NCI-H1694 (cell line): ENCODE measurements at places on chromosomes 4 and X.

GRCh38 chr4:4334798-4335520 is 44.9 kb downstream of the ZBTB49 start:
- DNase-seq = peak; percentile 52

GRCh38 chrX:55919367-55920221 is 202.0 kb downstream of the RRAGB start:
- no peak for DNase-seq

- no peak for DNase-seq
Observed at GRCh38 chr4:25769251-25769650, 93.5 kb downstream of the SEL1L3 start.

DNA sequence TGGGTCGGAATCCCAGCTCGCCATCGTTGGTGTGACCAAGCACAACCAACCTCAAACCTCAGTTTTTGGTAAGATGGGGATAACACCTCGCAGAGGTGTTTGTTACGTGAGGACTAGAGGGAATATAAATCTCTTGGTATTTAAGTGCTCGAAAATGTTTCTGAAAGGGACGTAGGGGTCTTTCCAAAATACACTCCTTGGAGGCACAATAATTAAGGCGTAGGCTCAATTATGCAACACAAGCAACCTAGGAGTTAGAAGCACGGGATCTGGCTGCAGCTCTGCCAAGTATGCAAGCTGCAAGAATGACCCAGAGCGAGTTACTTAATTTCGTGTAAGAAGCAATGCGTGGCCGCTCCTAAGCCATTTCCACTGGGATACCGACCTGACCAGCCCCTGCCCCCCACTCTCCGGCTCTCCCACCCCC is 552 bp downstream of the ADH5 start:
- peak; percentile 10 for DNase-seq

DNA sequence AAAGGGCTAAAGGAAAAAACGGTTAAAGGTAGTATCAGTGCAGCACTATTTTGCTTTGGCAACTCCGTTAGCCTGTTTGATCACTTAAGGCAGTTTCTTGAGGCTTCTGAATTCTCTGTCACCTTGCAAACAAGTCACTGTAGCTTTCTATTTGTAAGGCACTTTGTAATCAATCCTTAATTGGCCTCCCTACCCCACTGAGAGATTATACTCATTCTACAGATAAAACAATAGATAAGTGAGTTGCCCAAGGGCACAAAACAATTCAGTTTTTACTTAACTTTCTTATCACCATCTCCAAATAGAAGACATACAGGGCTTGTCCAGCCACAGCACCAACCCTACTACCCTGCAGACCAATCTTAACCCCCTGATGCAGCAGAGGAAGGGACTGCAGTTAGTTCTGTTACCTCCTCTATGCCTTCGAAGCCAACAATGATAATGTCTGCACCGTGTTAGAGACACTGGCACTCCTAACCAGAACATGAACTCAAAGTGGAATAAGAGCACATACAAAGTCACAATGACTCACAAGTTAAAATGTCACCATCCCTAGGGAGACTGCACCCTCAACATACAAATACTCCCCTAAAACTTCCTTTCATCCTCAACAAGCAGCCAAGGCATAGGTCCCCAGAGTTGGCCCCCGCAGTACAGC is 1.7 kb downstream of the TMEM185A start:
- no peak for DNase-seq

GRCh38 chr4:153341575-153342090 is 2.9 kb upstream of the MND1 start:
- no peak for DNase-seq

DNA sequence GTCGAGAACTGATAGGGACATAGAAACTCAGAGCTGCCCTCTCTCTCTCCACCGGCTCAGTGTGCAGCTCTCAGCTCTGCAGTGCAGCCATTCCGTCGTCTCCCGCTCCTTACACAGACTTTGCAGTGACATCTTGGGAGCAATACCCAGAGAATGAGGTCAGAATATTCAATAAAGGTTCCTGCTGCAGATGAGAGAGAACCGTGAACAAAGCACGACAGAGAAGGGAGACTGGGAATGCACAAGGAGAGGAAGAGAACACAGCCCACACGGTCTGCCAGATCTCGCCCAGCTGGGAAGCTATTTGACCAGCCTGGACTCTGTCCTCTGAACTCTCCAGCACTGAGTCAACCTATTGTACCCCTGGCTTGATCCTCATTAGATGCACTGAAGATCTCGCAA is 118.0 kb upstream of the PPARGC1A start:
- DNase-seq = no peak

DNA sequence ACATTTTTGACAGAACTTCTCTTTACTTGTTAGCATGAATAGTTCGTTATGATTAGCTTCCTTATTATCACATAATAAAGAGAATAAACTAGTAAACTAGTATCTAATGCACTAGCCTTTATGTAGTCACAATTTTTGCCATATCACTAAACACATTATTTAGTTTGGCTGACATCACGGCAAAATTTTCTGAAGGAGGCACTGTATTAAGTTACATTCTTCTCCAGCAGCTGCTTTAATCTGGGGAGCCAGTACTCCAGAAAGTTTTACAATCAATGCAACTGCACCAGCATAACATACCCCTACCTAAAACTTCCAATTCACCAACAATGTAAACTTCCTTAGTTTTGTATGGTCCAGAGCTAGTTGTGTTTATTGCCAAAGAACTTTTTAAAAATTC is 87.8 kb downstream of the FIP1L1 start:
- DNase-seq = no peak

- no peak for DNase-seq
Observed at GRCh38 chr4:8144359-8144758, 14.3 kb downstream of the ABLIM2 start.

DNA sequence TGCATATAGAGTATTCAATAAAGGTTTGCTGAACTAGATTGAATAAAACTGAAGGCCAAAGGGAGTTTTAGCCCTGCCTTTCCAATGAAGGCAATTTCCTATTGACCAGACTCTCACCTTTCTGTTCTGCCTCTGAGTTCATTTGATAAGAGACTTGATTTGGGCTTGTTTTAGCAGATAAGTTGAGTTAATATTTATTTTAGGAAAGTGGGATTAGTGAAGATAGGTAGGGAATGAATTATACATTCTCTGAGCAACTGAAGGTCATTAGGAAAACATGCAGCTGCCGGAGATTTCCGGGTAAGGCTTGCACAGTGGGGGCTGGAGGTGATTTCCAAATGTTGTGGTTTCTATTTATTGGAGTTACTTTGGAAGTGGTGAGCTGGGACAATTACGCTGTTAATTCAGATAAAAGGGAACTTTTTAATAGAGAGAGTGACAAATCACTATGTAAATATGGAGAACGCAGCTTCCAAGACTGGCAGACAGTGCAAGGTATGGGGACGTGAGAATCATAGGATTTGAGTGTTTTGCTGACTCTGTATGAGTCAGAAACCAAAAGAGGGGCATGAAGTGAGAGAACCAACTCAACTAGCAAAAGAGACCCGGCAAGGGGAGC is 553.6 kb upstream of the BOD1L1 start:
- no peak for DNase-seq

GRCh38 chrX:7085879-7086278 is 61.6 kb upstream of the STS start:
- DNase-seq = no peak

DNA sequence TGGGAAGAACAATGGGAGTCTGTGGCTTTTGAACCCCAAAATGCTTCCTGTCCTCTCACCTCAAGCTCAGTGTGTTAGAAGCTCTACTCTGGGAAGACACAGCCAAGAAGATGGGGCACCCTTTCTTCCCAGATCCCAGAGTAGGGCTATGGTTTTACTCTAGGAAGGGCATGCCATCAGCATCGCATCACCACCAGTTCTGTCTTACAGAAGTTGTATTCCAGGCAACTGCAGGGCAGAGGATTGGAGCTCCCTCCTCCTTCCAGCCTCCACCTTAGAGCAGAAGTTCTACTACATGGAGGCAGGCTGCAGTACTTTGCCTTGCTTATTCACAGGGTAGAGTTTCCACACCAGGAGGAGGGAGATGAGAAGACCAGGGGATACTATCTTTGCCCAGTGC is 18.1 kb upstream of the ZFX start:
- no peak for DNase-seq

DNA sequence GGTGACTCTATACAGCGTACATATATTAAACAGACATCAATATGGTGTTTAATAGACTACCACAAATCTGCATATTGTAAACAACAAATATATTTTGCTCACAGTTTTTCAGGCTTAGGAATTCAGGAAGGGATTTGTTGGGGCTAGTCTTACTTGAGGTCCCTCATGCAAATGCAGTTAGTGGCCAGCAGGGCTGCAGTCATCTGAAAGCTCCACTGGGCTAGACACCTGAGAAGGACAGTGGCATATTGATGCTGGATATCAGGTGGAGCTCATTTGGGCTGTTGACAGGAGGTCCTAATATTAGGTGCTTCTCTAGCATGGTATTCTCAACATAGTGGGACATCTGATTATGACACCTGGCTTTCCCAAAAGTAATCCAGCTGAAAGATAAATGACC is 493.8 kb upstream of the PABPC4L start:
- no peak for DNase-seq

GRCh38 chr4:21744046-21744445 is 204.5 kb downstream of the KCNIP4 start:
- DNase-seq = no peak

DNA sequence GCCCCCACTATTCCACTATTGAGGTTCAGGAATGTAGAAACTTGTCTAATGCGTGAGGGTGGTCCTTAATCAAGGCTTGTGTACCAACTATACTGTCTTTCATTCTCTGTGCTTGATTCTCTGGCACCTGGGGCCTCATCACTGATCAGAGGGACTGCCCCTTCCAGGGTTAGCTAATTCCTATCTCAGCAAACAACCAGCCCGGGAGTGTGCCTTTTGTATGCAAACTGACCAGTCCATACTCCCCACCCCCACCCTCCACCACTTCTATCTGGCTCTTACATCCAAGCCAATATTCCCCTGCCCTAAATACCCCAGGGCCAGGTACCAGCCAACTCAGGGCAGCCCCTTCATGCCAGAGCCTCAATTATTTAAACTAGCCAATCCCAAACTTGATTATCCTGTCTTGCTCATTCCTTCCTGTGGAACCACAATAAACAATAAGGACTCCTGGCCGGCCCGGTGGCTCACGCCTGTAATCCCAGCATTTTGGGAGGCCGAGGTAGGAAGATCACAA is 59.3 kb downstream of the FTHL17 start:
- DNase-seq = no peak

DNA sequence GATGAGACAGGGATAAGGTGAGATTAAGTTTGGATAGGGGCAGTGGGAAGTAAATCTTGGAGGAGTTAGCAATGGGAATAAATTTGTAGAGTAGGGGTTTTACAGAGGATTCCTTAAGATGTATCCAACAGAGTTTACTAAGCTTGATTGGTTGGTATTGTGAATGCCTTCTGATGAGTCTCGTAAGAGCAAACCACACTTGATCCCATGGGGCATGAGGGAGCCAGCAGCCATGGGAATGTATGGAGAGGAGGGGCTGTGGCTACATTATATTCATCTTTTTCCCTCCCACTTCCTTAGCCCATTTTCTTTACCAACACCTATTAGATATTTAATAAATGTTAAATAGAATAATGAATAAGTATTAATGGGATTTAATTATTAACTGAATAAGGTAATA is 126.6 kb upstream of the NDST3 start:
- peak; percentile 1 for DNase-seq

DNA sequence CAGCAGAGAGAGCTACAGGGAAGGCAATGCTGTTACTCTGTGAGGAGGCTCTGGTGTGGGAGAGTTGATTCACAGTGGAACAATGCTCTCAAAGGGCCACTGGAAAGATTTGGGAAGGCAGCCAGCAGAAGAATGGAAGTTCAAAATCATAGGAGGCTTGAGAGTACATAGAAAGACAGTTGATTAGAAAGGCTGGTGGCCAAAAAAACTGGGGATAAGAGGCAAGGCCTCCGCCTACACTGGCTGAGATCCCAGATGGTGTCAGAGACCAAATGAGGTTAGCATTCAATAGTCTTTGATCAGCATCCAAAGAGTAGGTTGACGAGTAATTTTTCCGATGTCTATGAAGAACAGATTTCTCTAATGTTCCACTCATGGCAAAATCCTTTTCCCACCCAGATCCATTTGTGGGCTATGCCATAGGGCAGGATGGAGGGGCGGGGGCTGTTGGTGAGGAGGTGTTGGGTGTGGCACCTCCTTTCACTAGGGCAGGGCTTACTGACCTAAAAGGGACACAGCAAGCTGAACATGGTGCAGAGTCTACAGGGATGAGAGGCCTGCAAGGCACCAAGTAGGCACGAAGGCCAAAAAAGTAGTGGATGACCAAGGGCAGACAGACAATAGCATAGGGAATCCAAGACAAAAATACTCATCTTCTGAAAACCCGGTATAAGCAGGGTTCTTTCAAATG is 15.1 kb downstream of the TEC start:
- DNase-seq = no peak

DNA sequence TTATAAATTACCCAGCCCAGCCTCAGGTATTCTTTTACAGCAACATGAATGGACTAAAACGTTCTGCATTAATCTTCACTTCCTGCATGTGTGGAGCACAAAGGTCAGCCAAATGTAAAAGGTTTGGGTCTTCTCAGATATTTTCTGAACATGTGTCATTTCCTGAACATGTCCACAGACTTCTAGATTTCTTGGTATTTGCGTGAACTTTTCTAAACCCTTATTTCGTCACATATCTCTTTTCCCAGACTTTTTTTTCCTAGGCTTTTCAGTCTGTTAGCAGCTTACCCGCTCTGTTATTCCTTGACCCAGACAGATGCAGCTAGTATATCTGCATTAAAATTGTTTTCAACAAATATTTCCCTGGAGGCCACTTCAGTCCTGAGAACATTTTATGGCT is 57.3 kb upstream of the USP51 start:
- DNase-seq = no peak

- no peak for DNase-seq
Observed at GRCh38 chr4:115126491-115126890, 13.1 kb upstream of the NDST4 start.

GRCh38 chr4:21592970-21593670 is 355.5 kb downstream of the KCNIP4 start:
- DNase-seq = peak; percentile 87

GRCh38 chrX:136395271-136395670 is 92.5 kb upstream of the BRS3 start:
- no peak for DNase-seq
